ENCODE measurements at places on chromosomes 12 and 14.
A peak's percentile ranks its signal among the peaks of the same experiment; 100 is the strongest.

DNA sequence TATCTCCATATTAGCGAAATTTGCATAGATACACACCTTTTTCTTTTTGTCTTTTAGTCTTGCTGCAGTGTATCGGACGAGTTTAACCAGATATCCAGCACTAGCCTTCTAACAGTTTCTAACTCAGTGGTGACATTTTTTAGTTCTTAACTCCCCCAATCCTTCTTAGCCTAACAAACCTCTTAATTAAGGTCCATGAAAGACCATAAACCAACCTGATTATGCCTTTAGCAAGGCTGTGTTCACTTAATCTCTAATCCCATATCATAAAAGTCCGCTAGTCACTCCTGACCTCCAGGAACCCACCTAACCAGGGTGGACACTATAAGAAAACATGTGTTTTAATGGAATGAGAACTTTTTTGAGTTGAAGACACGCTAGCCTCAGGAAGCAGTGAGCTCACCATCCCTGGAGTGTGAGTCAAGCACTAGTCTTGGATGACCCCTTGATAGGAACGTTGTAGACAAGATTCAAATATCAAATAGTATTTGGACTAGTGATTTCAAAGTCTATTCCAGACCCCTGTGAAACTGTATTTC, 9.5 kb downstream of the CDKN1B start:
- no peak for DNase-seq

GRCh38 chr14:68948686-68949600, 30.2 kb downstream of the ACTN1 start:
- no peak for DNase-seq

DNA sequence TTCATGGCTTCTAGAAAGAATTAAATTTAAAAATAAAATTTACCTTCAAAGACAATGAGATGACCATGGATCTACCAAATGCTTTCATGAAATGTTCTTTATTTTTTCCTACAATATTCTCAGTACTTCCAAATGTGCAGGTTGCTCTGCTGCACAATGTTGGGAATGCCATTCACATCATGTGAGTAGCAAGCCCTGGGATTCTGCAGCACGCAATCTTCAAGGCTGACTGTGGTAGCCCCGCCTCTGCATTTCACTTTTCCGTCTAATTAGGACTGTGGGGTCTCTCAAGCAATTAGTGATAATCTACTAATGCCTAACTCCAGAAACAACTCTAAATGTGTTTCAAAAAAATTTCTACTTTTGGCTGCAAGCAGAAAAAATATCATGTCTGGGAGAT, 13.7 kb upstream of the NTN4 start:
- DNase-seq = no peak

GRCh38 chr12:98817742-98818141, 172.7 kb downstream of the APAF1 start:
- DNase-seq = no peak

- peak; percentile 41 for DNase-seq
Observed at GRCh38 chr12:116783525-116784237, 45.6 kb downstream of the RNFT2 start.

- DNase-seq = no peak
Observed at GRCh38 chr14:94575730-94576585, 5.3 kb upstream of the SERPINA5 start.

DNA sequence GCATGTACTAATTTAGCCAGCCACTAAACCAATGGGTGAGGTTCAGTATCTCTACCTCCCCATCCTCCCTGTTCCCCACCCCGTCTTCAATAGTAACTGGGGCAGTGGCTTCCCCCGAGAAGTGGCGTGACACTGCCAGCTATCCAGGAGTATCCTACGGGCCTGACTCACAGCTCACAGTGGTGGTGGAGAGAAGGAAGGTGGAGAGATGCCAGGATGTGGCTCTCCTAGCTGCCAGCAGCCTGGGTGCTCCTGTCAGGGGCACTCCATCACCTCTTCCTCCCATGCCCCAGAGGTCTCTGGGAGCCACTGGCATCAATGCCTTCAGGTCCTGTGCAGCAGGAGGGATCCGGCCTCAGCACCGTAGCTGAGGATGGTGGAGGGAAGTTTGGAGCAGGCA, 49.0 kb downstream of the TSPAN11 start:
- DNase-seq = no peak

DNA sequence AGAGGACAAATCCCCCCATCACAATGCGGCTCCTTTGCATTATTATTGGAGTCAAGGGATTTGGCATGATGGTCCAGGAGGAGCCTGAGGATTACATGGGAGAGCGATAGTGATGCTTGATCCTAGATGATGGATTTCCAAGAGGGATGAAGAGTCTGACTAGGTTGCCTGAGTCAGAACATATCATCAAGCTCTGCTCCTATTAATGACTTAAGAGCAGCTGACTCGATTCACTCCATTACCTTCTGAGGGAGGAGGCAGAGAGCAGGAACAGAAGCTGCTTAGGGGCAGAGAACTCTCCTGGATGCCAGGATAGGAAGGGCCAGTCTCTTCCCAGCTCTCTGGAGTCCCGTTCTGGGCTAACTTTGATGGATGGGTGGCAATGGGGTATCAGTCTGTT, 54.0 kb upstream of the CISTR start:
- no peak for DNase-seq

GRCh38 chr14:54606631-54607133, 39.8 kb downstream of the SAMD4A start:
- DNase-seq = no peak

DNA sequence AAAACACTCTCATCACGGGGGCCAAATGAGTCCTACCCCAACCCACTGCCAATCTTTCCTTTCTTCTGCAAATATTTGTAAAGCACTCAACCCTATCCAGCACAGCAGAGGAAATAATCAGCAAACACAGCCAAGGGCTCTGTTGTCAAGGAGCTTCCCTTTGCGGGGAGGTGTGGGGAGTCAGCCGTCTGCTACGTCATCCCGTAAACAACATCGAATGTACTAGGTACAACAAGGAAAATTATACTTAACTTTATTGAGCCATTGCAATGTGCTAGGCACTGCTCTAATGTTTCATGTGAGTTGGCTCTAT, 22.8 kb downstream of the TMEM63C start:
- peak; percentile 95 for DNase-seq

All from NCI-H1105 treated with DMSO at 0.1 percent for 48 hours (cell line).